ENCODE measurements at places on chromosomes 13 and 19.

GRCh38 chr13:18921063-18921462 lies 260.6 kb downstream of the TUBA3C start:
- no peak for DNase-seq

DNA sequence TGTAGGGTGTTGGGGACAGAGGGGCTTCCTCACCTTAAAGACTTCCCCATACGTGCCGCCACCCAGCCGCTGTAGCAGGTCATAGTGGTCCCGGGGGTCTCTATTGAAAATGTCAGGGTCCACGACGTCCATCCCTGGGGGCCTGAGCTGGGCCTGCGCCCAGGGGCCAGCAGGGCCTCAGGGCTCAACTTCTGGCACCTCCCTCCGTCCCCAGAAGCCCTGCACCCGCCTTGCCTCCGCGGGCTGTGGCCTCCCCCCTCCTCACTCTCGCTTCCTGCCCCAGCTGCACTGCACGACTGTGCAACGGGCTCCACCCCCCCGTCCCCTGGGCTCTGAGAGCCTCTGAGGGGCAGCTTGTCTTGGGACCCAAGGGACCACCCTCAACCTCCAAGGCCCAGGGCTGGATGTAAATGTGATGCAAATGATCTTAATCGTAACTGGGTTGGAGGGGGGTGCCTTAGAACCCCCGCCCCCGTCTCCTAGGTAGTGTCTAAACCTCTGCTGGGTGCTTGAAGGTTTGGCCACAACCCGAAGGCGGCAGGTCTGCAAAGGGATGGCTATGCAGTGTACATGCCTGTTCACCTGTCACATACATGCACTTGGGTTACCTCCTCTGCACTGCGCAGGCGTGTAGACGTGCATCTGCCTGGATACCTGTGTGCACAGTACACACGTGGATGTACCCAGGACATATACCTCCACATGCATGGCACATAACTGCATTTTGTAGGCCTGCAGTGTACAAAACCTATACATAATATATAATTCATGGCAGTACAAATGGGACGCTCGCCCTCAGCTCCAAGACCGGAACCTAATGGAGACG lies at the start of gene MAP4K1:
MAP4K1 (minus strand) TSS at position 190 of the 826 bp plus-strand sequence; CDS start at position 132, 58 bp downstream.
- no peak for DNase-seq

DNA sequence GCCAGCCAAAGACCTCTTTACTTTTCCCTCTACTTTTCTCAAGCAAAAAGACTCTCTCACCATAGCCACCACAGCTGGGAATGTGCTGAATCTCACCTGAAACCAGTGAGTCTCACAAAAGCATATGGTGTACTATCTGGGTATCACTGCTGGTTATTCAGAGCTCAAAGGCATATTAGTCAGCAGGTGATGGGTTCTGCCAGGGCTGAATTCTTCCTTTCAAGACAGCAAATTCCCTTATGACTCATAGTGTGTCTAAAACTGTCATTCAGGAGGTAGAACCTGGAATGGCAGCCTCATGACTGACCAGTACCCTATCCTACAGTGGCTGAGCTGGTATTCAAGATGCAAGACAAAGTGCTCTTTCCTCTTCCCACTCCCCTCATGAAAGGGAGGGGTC lies 2859.1 kb downstream of the PCDH9 start:
- DNase-seq = no peak

GRCh38 chr19:29927944-29928625 lies 14.0 kb upstream of the URI1 start:
- DNase-seq = no peak

DNA sequence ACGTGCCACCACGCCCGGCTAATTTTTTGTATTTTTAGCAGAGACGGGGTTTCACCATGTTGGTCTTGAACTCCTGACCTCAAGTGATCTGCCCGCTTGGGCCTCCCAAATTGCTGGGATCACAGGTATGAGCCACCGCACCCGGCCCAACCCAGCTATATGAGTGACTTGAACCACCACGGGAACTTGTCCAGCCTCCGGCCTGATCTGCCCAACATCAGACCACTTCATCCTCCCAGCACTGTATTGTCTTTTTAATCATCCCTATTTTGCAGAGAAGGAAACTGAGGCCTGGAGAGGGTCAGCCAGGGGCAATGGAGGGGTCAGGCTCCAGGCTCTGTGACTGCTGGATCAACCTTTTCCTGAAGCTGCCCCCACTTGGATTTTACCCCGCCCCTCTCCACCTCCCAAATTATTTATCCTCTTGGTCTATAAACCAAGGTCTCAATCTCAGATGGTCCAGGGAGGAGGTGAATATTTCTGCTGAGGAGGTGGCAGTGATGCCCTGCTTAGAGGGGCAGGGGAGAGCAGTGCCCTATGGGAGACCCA lies 893 bp upstream of the PLIN3 start:
- DNase-seq = no peak

DNA sequence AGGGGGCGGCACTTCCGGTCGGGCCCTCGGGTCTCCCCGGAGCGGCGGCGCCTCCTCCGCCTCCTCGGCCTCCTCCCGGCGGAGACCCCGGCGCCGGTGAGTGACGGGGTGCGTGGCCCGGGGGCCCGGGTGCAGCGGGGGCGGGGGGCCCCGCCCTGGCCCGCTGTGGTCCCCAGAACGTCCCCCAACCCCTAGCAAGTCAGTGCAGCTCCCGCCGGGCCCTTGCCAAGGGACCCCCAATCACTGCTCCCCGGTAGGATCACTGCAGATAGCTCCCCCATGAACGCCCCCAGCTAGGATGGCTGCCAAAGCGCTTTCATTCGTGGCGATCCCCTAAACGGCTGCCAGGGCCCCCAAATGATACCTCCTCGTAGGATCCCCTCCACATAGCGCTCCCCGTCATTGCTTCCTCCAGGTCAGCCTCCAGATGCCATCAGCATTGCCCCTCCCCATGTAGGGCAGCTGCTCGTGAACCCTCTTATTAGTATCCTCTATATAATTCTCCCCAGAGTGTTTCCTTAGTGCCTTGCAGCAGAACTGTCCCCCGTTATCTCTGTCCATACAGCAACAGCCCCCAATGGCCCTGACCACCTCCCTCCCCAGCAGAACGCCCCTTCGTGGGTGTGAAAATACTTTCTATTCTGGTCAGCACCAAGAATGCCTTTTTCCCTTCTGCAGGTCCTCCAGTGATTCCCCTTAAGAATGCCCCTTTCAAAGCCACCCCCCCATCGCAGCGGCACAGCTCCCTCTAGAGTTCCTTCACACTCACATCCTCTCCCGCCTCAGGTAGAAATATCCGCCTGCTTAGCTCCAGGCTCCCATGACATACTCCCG lies at the start of gene ZNF865:
ZNF865 (plus strand) TSS at position 11 of the 834 bp plus-strand sequence. CDS start 7,972 bp downstream, outside the sequence.
- DNase-seq = peak; percentile 26

GRCh38 chr19:50551715-50552187 lies 16.5 kb downstream of the LRRC4B start:
- no peak for DNase-seq

- no peak for DNase-seq
Observed at GRCh38 chr19:9014803-9015202, 4.6 kb upstream of the MUC16 start.

DNA sequence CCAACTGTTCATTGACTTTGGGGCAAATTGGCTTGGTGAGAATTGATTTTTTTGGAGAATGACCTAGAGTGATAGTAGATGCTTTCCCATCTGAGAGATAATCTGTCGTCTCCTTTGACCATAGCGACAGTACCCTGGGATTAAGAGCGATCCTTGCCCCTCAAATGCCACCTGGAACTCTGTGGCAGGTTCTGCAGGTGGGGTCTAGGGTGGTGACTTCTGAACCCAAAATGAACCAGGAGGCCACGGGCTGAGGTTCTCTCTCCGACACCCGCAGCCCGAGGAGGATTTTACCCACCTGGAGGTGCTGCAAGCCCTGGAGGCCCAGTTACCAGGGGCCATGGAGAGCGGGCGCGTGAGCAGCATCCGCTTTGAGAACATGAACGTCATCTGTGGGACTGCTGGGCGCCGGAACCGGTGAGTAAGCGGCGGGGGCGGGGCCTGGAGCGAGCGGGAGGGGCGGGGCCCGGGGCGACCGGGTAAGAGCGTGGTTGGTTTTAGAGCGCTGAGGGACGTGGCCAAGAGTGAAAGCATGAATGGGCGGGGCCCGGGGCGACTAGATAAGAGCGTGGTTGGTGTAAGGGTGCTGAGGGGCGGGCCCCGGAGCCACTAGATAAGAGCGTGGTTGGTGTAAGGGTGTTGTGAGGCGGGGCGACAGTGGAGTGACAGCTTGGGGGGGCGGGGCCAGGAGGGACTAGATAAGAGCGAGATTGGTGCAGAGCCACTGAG lies 8.6 kb downstream of the C19orf81 start:
- DNase-seq = peak; percentile 99

DNA sequence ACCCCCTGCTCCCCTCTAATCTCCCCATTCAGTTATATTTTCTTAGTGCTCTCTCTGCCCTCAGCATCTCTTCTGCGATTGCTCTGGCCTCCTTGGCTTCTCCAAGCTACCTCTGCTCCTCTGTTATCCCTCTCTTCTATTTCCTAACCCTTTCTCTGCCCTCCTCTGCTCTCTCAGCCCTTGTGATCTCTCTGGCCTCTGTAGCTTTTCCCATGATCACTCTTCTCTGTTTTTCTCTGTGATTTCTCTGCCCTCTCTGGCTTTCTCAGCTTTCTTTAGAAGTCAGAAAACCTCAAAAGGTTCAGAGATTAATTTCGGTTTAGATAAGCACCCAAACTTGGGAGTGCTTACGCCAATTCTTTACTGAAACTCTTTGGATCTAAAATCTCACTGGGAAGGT lies 795.0 kb downstream of the DIAPH3 start:
- DNase-seq = no peak

GRCh38 chr19:51710163-51710562 lies 13.6 kb downstream of the HAS1 start:
- DNase-seq = no peak

DNA sequence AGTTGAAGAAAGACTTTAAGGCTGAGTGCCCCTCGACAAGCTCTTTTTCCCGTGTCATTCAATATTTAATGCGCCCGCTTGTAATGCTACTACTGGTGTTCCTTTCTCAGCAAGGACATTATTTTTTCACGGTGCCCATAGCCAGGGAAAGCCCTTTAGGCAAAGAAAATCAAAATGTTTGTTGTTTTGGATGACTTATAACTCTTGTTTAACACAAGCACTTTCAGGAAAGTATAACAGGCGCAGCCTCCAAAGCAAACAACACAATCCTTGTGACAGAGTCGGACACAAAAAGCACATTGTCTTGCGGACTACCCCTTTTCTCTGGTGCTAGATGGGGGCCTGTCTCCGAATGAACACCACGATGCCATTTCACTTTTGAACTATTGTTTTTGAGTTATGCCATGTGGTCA lies 12.4 kb downstream of the ZIC5 start:
- DNase-seq = no peak

DNA sequence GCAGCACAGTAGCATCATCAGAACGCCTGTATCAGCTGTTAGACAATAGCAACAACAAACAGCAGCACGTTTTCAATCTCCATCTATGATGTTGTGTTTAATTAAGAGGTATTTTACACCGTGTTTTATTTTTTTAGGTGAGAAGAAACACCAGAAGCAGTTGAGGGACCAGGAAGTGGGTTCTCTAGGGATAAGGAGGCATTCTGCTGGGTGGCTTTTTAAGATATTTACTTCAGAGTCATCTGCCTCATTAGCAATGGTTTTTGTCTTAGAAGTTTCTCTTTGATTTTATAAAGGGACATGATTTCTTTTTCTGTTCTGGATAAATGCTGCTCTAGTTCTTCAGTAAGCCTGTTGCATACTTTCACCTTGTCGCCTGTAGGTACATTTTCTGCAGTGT lies 8.2 kb downstream of the CKAP2 start:
- no peak for DNase-seq

GRCh38 chr13:75123428-75123827 lies 358.5 kb downstream of the TBC1D4 start:
- no peak for DNase-seq

GRCh38 chr19:41334793-41335192 lies 18.9 kb downstream of the TGFB1 start:
- no peak for DNase-seq

- DNase-seq = peak; percentile 97
Observed at GRCh38 chr13:84446972-84447639, 564.8 kb upstream of the SLITRK1 start.

- DNase-seq = no peak
Observed at GRCh38 chr19:30682146-30682998, 310.2 kb downstream of the ZNF536 start.

DNA sequence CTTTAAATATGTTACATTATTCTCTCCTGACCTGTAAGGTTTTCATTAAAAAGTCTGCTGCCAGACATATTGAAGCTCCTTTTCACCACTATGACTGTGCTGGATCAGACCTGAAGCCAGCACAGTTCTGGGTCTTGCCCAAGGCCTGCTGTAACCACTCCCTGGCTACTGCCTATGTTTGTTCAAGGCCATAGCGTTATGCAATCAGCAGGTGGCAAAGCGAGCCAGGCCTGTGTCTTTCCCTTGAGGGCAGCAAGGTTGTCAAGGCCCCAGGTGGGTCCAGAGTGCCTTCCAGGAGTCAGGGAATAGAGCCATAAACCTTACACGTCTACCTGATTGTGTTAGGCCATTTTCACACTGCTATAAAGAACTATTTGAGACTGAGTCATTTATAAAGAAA lies 496.8 kb upstream of the PCDH9 start:
- DNase-seq = no peak

DNA sequence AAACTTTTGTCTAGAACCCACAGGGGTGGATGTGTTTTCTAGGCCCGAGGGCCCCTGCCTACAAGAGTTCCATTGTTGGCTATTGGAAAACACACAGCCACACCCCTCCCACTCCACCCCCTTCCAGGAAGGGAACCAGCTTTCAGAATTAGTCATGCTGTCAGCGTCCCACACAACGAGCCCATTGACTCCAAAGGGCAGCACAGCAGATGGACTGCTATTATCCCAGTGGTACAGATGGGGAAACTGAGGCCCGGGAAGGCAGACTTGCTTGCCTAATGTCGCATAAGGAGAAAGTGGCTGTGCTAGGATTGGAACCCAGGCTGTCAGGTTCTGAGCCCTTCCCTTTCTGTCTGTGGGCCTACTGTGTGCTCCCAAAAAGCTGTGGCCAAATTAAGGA lies 8.1 kb upstream of the FXYD3 start:
- no peak for DNase-seq

DNA sequence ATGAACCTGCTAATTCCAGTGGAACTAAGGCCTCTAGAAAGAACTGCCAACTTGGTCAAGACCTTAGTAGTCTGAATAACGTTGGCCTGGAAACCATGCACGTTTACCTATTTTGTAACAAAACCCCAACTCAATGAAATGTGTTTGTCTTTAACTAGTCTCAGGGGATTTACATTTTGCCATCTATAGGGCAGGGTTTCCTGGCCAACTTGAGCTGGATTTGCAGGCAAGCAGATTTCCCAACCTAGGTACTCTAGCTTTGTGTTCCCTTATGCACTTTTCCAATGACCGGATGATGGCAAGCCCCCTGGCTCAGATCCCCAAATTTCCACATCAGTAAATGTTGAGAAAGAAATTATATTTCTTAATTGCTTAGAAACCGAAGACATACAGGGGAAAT lies 114.5 kb downstream of the IRS2 start:
- DNase-seq = no peak

DNA sequence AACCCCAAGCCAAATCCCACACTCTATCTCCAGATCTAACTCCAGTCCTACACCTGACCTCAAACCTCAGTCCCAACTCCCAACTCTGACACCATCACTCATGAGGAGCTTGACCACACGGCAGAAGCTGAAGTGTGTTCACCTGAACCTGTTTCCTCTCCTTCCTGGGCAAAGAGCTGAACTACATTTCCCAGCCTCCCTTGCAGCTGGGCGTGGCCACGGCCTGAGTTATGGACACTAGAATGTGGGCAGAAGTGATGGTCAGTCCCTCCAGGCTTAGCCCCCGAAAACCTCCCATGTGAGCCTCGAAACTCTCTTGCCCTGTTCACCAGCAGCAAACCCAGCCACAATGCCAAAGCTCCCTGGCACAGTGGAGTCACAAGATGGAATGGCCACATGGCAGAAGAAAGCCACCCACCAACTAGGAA lies 19.5 kb upstream of the MEIS3 start:
- no peak for DNase-seq

- no peak for DNase-seq
Observed at GRCh38 chr13:61417086-61417570, 1.5 kb upstream of the PCDH20 start.

Data from SHP77 treated with DMSO at 0.1 percent for 48 hours (cell line).